ENCODE measurements at places on chromosomes 11 and 22.

- H3K36me3 ChIP-seq: peaks cover 62% of the 10 kb centered on the region
- no peak overlapping the region for H3K4me3 ChIP-seq
- peaks cover 45% of the 10 kb centered on the region for H3K4me1 ChIP-seq
- no peaks in the 10 kb centered on the region for H3K27me3 ChIP-seq
- H3K27ac ChIP-seq: no peak overlapping the region
- DNase-seq: no peak
Observed at GRCh38 chr11:61837411-61838005, 9.4 kb downstream of the FADS2 start.

- no peak overlapping the region for H3K4me3 ChIP-seq
- H3K36me3 ChIP-seq: peaks cover 17% of the 10 kb centered on the region
- DNase-seq: no peak
- peaks cover 3% of the 10 kb centered on the region for H3K4me1 ChIP-seq
- no peaks in the 10 kb centered on the region for H3K27me3 ChIP-seq
Observed at GRCh38 chr11:134231958-134232659, 7.6 kb downstream of the VPS26B start.

DNA sequence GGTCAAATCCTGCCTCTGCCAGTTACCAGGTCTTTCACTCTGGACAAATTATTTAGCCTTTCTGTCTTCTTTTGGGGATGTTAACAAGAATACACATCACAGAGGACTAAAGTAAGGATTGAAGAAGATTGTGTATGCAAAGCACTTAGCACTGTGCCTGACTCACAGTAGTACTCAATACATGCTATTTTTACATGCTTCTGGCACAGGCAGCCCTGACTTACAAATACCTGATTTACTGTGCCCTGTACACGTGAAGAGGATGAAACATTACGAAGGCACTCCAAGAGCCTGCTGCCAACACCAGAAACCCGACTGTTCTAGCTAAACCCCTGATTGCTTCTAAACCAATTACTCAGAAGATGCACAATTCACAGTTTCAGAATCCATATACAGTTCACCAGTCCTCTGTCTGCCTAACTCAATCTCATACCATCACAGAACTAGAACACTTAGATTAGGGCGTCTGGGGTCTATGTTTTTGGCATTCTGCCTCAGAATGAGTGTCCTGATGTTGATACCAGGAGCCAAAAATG lies 300.9 kb upstream of the DDI1 start:
- H3K27ac ChIP-seq: no peak overlapping the region
- DNase-seq: no peak
- peaks cover 2% of the 10 kb centered on the region for H3K4me1 ChIP-seq

DNA sequence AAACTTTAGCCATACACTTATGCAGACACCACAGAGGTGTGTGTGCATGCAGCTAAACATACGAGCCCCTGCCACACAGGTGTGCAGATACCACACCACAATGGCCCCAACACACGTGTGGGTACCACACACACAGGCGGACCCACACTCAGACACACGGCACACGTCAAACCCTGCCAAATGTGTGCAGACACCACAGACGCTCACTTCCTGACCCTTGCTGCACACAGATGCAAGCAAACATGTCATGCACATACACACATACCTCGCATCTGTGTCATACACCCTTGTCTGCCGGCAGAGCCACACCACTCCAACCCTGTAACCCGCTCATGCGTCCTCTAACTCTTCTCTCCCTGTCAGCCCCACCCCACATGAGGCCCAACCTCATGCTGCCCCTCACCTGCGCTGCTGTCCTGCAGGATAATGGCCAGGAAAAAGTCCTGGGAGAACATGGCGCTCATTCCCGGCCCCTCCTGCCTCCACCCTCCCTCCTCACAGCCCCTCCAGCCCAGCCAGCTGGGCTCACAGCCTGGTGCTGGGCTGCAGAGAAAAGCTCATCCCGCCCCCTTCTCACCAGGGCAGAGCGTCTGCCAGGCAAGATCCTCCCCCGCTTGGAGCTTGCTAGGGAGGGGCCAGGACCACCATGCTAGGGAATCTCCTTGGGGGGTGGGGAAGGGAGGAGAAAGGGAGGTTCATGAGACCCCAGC lies 14.2 kb downstream of the SMPD1 start:
- H3K36me3 ChIP-seq: peaks cover 52% of the 10 kb centered on the region
- no peak overlapping the region for H3K4me3 ChIP-seq
- peaks cover 35% of the 10 kb centered on the region for H3K4me1 ChIP-seq
- no peak for DNase-seq

GRCh38 chr11:398826-399225 lies 4.8 kb downstream of the PKP3 start:
- peaks cover 14% of the 10 kb centered on the region for H3K4me1 ChIP-seq
- no peak overlapping the region for H3K27ac ChIP-seq
- peaks cover 22% of the 10 kb centered on the region for H3K27me3 ChIP-seq
- no peaks in the 10 kb centered on the region for H3K36me3 ChIP-seq
- H3K4me3 ChIP-seq: no peak overlapping the region

DNA sequence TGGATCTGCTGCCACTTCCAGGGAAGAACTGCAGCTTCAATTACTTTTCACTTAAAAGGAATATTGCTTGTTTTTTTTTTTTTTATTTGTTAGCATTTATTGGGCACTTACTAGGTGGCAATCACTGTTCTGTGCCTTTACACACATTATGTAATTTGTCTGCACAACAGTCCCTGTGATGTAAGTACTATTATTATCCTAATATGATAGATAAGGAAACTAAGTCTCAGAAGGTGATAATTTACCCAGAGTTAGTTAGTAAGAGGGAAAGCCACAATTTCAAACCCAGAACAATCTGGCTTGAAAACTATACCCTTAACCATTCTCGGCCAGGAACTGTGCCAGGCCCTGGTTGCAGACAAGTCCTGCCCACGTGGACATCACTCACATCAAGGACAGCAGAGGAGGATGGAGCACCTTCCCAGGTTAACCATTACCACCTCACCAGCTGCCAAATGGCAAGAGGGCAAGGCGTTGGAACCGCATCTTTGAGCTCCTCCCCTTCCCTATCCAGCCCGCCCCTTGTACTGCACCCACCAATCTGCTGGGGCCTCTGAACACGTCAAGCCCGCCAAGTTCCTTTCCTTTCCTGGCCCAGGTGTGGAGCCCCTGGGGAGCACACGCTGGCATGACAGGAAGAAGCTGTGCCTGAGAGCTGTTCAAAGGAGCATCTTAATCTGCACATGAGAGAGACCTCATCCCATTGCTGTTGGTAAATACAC lies 78.4 kb downstream of the NAV2 start:
- H3K36me3 ChIP-seq: no peaks in the 10 kb centered on the region
- H3K27me3 ChIP-seq: no peaks in the 10 kb centered on the region
- H3K4me3 ChIP-seq: no peak overlapping the region
- H3K4me1 ChIP-seq: peaks cover 26% of the 10 kb centered on the region
- no peak overlapping the region for H3K27ac ChIP-seq

DNA sequence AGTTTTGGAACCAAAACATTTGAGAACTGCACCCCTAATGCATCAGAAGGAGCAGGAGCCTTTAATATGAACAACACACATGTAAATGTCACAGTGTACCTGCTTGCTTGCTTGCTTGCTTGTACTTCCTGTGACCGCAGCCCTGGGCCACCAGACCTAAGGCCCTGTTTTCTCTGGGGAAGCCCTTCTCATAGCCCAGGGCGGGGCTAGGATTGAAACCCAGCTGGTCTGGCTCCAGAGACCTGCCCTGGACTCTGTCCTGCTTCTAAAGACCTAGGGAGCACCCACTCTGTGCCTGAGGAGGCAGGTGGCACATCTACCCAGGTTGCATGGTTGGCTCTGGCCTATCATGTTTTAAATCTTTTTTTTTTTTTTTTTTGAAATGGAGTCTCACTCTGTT lies 7.6 kb upstream of the MCM5 start:
- DNase-seq: no peak
- H3K27me3 ChIP-seq: no peaks in the 10 kb centered on the region
- no peaks in the 10 kb centered on the region for H3K4me1 ChIP-seq
- no peak overlapping the region for H3K4me3 ChIP-seq
- no peak overlapping the region for H3K27ac ChIP-seq

DNA sequence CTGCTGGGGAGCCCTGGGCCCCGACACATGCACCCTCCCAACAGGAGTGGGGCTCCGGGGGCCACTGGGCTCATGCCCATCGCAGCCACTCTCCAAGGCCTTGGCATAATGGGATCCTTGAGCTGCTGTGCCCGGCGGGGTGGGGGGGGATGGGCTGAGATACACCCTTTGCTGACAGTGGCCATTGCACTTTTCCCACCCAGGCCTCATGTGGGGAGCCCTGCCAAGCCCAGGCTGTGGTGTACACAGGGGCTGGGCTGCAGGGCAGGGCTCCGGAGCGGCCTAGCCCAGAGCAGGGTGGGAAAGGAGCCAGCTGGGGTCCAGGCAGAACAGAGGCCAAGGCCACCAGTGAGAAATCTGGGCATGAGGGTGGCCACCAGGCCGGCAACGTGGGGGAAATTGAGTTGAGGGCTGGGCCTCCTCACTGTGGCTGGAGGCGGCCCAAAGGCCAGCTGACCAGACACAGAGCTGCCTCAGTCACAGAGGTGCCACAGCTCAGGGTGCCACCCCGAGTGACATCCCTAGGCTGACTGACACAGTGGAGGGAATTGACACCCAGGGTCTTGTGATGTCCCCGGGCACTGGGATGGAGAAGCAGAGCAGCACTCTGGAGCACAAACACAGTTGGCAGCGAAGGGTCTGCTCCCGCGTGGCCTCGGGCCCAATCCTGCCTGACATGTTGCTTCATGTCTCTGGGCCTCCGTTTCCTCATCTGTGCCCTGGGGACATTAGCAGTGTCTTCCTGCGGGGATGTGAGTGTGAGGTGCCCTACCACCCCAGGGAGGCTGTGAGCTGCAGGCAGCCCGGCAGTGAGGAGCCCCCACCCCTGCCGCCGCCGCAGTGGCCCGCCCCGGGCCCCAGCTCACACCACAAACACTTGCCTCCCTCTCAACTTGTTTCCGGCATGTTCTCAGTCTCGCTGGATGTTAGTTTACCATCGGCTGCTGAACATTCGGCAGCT lies 30.4 kb downstream of the RTN4R start:
- no peaks in the 10 kb centered on the region for H3K27me3 ChIP-seq
- no peak for DNase-seq
- H3K4me1 ChIP-seq: peaks cover 89% of the 10 kb centered on the region
- no peak overlapping the region for H3K27ac ChIP-seq
- peaks cover 49% of the 10 kb centered on the region for H3K36me3 ChIP-seq
- H3K4me3 ChIP-seq: no peak overlapping the region

DNA sequence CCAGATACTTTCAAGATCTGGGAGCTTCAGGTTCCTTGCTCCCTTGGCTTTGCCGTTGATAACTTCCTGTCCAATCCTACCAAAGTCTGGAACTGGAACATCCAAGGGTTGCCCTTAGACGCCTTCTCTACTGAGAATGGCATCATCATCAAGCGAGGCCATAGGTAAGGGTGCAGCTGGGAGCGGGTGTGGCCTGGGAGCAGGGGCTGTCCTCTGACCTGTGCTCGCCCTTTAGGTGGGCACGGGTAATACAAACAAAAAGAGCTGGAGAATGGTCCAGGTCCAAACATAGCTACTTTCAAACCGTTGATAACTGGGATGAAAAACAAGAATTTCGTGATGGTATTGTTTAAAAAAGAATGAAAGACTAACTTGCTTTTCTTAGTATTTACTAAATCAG lies 25.0 kb downstream of the CASP12 start:
- no peak for DNase-seq
- no peak overlapping the region for H3K27ac ChIP-seq
- H3K36me3 ChIP-seq: no peaks in the 10 kb centered on the region
- H3K4me3 ChIP-seq: no peak overlapping the region

GRCh38 chr11:106047631-106048030 lies 25.6 kb upstream of the MSANTD4 start:
- H3K36me3 ChIP-seq: no peaks in the 10 kb centered on the region
- H3K4me3 ChIP-seq: no peak overlapping the region
- no peak overlapping the region for H3K27ac ChIP-seq
- no peaks in the 10 kb centered on the region for H3K27me3 ChIP-seq

Measured in spinal cord (tissue), 10 donors.